Memory B cell (primary cell): ENCODE measurements at places on chromosomes 5 and 9.

- DNase-seq, result no peak
These were observed 100.6 kb upstream of the NREP start for GRCh38 chr5:111857623-111858022.

DNA sequence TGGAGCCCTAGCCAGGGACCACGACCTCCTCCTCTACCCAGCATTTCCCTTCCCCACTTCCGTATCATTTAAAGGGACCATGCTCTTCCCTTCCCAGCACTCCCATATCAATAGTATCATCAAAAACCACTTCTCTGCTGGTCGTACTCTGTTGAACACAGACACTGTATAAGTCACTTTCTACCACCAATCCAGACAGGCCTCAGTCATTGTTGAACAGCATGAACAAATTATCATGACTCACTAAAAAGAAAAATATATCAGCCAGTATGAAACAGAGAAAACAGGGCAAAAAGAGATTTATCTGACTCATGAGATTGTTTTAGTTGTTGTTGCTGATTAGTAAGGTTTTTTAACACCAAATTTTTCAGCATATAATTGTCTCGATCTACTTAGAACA, 89.8 kb downstream of the CDKN2A start:
- DNase-seq, result no peak

- no peak for DNase-seq
These were observed 64.0 kb upstream of the UBTD2 start for GRCh38 chr5:172347496-172348052.

GRCh38 chr9:81082221-81082620, 607.1 kb downstream of the TLE1 start:
- no peak for DNase-seq

GRCh38 chr5:112635771-112636731, 101.6 kb upstream of the APC start:
- DNase-seq, result no peak

- no peak for DNase-seq
These were observed 575.2 kb upstream of the WWC1 start for GRCh38 chr5:167716126-167716775.

- peak; percentile 47 for DNase-seq
These were observed 14.1 kb upstream of the SFXN1 start for GRCh38 chr5:175464074-175464941.

DNA sequence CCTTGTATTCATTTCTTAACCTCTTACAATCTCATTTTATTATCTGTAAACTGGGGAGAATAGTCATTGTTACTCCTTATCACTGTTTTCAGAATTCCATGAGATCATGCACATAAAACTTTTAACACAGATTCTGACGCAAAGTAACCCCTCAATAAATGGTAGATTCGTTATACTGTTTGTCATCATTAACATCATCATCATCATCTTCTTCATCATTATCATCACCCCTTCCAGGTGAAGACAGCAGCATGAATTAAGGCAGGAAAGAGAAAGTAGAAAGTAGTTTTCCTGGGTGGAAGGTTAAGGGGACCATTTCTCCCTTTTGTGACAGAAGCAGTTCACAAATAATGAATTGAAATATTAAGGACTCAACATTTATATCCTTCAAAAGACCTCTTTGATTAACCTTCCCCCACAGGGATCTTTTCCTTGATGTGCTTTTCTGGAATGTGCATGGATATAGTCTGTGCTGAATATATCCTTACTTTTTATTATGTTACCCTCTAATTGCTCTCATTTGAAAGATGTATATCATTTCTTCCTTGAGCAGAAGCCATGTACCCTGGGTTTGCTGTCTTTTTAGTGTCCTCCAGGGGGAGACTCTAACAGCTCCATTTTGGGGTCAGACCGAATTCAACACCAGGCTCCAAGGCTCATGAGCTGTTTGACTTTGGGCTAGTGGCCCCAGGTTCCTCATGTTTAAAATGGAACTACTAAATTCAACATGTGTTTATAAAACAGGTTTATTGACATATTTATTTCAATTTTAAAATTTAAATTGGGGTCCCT, 1029.9 kb upstream of the WWC1 start:
- no peak for DNase-seq

GRCh38 chr9:124077915-124078572, 66.5 kb downstream of the LHX2 start:
- DNase-seq, result no peak

DNA sequence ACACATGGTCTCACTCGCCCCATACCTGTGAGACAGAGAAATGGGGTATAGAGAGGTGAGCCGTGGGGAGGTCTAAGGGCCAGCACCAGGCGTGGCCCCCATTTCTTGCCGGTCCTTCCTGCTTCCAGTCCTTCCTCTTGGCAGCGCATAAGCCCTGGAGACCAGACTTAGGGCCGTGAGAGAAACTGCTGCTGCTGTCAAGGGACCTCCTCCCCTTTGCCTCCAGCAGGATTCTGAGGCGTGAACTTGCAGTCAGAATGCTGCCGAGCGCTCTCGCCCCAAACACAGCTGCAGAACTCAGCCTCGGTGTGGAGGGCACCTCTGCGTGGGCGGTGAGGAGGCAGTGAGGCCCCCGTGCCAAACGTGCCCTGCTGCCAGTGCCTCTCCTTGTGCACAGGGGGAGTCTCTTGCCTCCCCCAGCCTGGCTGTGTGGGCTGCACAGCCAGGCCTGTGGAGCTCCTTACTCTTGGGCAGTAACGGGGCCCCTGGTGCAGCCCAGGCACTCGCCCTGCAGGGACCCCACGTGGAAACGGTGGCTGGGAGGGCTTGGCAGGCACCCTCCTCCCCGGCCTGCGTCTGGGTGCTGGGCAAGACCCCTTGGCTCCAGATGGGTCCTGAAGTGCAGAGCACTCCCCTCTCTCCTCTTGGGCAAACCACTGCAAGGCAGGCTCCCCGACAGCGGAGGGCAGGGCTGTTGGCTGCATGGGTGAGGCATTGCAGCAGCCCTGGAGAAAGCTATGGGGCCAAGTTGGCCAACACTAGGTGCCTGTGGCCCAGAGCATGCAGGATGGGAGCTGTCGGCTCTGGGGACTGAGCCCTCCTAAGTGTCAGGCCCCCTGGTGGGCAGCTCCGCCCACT, 85.4 kb downstream of the RXRA start:
- DNase-seq, result no peak

DNA sequence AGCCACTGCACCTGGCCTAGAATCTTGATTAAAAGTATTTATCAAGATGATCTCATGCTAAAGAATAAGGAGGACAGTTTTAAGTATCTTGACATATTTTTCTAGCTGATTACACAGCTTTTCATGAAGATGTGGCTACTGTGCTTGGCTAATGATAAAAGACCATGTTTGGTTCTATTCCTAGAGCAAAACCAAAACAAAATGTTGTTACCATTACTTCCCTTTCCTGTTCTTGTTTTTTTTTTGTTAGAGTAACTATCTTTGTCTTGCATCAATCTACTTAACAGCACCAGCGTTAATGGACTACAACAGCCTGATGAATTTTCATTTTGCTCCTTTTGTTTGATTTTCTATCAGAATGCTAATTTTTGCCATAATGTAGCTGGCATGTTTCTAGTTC, 86.2 kb upstream of the DHFR start:
- no peak for DNase-seq

GRCh38 chr5:97874491-97874890, 691.4 kb upstream of the RIOK2 start:
- DNase-seq, result no peak

- DNase-seq, result no peak
These were observed 11.5 kb downstream of the DDX4 start for GRCh38 chr5:55749387-55749786.

DNA sequence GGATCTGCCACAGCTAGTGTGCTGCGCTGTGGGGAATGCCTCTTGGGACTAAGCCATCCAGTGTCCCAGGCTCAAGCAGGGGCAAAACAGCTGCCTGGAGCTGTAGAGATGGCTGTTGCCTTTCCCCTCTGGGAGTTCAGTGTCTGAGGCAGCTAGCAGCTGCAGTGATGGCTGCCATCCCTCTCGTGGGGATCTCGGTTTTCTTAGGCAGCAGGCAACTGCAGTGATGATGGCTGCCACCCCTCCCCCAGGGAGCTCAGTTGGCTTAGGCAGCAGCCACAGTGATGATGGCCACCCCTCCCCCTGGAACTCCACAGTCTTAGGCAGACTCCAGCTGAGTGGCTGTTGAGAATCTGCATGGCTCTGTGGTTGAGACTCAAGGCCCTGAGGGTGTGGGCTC, 1389.2 kb upstream of the NUDT12 start:
- no peak for DNase-seq

GRCh38 chr5:122702524-122702875, 72.4 kb upstream of the SNX2 start:
- peak; percentile 62 for DNase-seq

DNA sequence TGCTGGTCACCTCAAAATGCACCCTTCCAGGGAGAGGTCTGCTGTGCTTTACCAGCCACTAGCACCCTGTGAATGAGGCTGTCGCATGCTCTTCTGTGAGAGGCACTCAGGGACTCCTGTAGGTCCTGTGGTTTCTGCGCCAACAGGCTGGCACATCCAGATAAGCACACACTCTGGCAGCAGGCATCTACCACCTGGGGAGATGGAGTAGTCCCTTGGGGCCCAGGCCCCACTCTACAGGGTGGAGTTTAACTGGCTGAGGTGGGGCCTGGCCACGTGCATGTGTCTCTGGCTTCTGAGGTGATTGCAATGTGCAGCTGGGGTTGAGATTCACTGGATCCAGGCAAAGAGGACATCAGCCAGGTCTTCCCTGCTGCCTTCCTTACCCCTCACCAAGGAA, 32.3 kb downstream of the TMEM174 start:
- no peak for DNase-seq

- no peak for DNase-seq
These were observed 174.8 kb downstream of the SLF1 start for GRCh38 chr5:94793113-94793815.
